ENCODE measurements at places on chromosomes 5 and 9. TPM values are rescaled to one million over a fixed set of nuclear protein-coding genes. Genes with fewer than 3 reads are reported as not detected.

DNA sequence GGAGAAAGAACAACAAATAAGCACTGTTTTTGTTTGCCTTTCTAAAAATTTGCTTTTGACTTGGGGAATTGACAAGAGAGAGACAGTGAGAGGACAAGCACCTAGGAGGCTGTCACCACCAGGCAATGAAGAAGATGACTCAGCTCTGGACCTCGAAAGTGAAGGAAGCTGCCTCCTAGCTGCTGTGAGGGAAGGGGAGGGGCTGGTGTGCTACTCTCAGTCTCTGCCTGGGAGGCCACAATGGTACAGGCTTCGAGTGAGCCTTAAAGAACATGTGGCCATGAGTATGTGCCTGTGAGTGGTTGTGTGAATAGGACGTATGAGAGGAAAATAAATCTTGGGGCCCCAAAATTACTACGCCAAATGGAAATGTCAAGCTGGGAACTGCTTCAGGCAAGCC lies 7.1 kb upstream of the PLK2 start:
- no peak for DNase-seq
- no peaks in the 10 kb centered on the region for H3K27me3 ChIP-seq
- H3K36me3 ChIP-seq = no peaks in the 10 kb centered on the region
- H3K4me1 ChIP-seq = peaks cover 7% of the 10 kb centered on the region

DNA sequence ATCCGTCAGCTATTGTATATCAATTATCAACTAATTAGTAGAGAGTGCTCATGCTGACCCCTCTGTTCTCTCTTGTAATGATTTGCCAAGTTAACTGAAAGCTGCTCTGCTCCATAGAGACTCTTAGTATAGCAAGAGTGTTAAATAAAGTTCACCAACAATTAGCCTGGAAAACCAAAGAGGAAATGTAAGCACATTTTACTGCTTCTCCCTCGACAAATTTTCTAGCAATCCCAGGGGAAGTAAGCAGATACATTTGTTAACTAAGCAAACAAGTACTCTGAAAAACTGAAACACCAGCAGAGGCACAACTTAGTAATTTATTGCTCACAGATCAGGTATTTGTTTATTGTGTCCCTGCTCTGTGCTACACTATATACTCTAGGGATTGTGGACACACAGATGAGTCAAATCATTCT lies 162.2 kb downstream of the GLIS3 start:
- no peak overlapping the region for H3K27ac ChIP-seq
- no peak for DNase-seq
- peaks cover 8% of the 10 kb centered on the region for H3K4me1 ChIP-seq
- no peaks in the 10 kb centered on the region for H3K27me3 ChIP-seq
- H3K36me3 ChIP-seq = no peaks in the 10 kb centered on the region
- H3K4me3 ChIP-seq = no peak overlapping the region

DNA sequence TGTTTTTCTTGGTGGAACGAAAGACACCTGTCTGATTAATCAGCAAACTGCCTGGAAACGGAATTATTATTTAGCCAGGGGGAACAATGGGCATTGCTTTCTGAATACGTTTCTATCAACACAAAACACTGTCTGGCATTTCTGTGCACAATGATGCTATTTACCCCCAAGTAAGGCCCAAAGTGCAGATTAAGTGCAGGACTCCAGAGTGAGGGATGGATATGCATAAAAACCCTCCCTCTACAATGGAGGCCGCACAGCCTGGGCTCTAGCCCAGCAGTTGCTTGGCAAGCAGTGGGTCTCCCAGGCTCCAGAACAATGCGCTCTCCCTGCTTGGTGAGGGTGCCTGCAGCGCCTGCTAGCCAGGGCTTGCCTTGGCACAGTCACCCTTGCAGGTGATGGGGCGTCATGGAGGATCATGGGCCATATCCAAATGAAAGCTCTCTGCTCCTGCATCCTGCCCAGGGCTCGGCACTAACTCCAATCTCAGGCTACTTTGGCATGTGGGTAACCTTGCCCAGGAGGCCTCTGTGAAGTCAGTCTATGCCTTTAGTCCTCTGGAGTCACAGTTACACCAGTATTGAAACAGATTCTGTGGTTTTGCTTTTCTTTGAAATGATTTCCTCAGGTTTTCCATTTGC lies 11.5 kb upstream of the SPATA24 start:
- H3K36me3 ChIP-seq = peaks cover 25% of the 10 kb centered on the region
- no peaks in the 10 kb centered on the region for H3K27me3 ChIP-seq
- no peak overlapping the region for H3K27ac ChIP-seq
- DNase-seq = no peak

GRCh38 chr9:136779808-136780207 lies 11.3 kb upstream of the TMEM141 start:
- H3K4me1 ChIP-seq = no peaks in the 10 kb centered on the region
- H3K36me3 ChIP-seq = no peaks in the 10 kb centered on the region
- no peak overlapping the region for H3K4me3 ChIP-seq
- DNase-seq = no peak

- peak; percentile 86 for DNase-seq
- H3K36me3 ChIP-seq = no peaks in the 10 kb centered on the region
- H3K4me1 ChIP-seq = peaks cover 42% of the 10 kb centered on the region
- H3K27me3 ChIP-seq = no peaks in the 10 kb centered on the region
- H3K4me3 ChIP-seq = no peak overlapping the region
Observed at GRCh38 chr5:172744123-172745104, 26.6 kb downstream of the DUSP1 start.

- no peak overlapping the region for H3K4me3 ChIP-seq
- no peaks in the 10 kb centered on the region for H3K36me3 ChIP-seq
- peaks cover 9% of the 10 kb centered on the region for H3K4me1 ChIP-seq
Observed at GRCh38 chr5:36378551-36378950, 76.8 kb upstream of the RANBP3L start.

GRCh38 chr5:62450259-62450658 lies 37.7 kb downstream of the IPO11 start:
- H3K36me3 ChIP-seq = peaks cover 51% of the 10 kb centered on the region
- no peaks in the 10 kb centered on the region for H3K27me3 ChIP-seq
- no peak overlapping the region for H3K4me3 ChIP-seq
- DNase-seq = no peak
- H3K4me1 ChIP-seq = no peaks in the 10 kb centered on the region

- H3K36me3 ChIP-seq = no peaks in the 10 kb centered on the region
- H3K4me1 ChIP-seq = no peaks in the 10 kb centered on the region
- no peak overlapping the region for H3K27ac ChIP-seq
- H3K27me3 ChIP-seq = peaks cover 4% of the 10 kb centered on the region
- no peak overlapping the region for H3K4me3 ChIP-seq
Observed at GRCh38 chr5:168934169-168934568, 355.0 kb upstream of the PANK3 start.

- no peak overlapping the region for H3K4me3 ChIP-seq
- no peaks in the 10 kb centered on the region for H3K36me3 ChIP-seq
- H3K4me1 ChIP-seq = no peaks in the 10 kb centered on the region
- H3K27ac ChIP-seq = no peak overlapping the region
- no peak for DNase-seq
Observed at GRCh38 chr5:39826051-39826450, 401.3 kb upstream of the DAB2 start.

Gene ZNG1A
- 28.4 TPM for total RNA-seq

Gene OGN
- 15.3 TPM for total RNA-seq

Gene DRD1
- 0.62 TPM for total RNA-seq

Gene GNG10
- 50.0 TPM for total RNA-seq

Gene CCDC192
- total RNA-seq = not detected

Gene SUSD3
- total RNA-seq = 5.3 TPM

Gene SPINK7
- total RNA-seq = not detected

Gene VDAC1
- total RNA-seq = 125 TPM

Gene PDZD2
- 67.8 TPM for total RNA-seq

Gene DIRAS2
- not detected for total RNA-seq

Measured in lower lobe of right lung (tissue), 2 donors.